Activated naive CD8-positive, alpha-beta T cell treated with anti-CD3 and anti-CD28 coated beads for 36 hours (primary cell): ENCODE measurements at places on chromosomes 4 and X. TPM values are rescaled to one million over a fixed set of nuclear protein-coding genes. Genes with fewer than 3 reads are reported as not detected.

DNA sequence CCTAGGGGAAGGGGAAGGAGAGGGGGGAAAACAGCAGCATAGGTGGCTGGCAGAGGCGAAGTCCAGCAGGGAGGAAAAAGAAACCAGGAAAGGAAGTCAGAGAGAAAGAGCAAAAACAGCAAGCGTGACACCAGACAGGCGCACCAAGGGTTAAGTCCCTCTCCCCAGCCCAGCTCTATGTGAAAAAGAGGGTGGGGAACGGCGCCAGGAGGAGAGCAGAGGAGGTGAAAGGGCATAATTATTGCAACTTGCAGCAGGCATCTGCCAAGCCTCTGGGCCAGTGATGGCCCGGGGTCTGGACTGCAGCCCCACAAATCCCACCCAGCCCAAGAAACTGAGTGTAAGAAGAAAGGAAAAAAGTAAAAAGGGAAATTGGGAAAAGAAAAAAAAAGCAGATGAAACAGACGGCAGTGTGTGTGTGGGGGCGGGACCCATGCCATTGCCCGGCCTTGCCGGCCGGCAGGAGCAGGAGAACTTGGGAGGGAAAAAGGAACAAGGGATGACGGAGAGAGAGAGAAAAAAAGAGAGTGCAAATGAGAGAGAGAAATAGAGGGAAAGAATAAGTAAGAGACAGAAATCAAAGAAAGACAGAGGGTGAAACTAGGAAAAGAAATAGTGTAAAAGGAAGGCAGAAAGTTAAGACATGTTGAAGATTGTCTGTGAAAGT lies 14.1 kb upstream of the RHOXF2 start:
- H3K4me1 ChIP-seq: peaks cover 25% of the 10 kb centered on the region
- H3K4me3 ChIP-seq: peak overlapping the region; percentile 40
- peaks cover 7% of the 10 kb centered on the region for H3K36me3 ChIP-seq
- H3K27ac ChIP-seq: peak overlapping the region; percentile 51
- H3K27me3 ChIP-seq: no peaks in the 10 kb centered on the region

- no peaks in the 10 kb centered on the region for H3K4me1 ChIP-seq
- H3K36me3 ChIP-seq: no peaks in the 10 kb centered on the region
- no peaks in the 10 kb centered on the region for H3K27me3 ChIP-seq
- DNase-seq: no peak
These were observed 52.7 kb upstream of the MAMLD1 start for GRCh38 chrX:150310417-150310816.

GRCh38 chr4:184053434-184053833 lies 148.3 kb downstream of the STOX2 start:
- H3K4me3 ChIP-seq: no peak overlapping the region
- H3K4me1 ChIP-seq: no peaks in the 10 kb centered on the region
- H3K36me3 ChIP-seq: no peaks in the 10 kb centered on the region
- no peak for DNase-seq

DNA sequence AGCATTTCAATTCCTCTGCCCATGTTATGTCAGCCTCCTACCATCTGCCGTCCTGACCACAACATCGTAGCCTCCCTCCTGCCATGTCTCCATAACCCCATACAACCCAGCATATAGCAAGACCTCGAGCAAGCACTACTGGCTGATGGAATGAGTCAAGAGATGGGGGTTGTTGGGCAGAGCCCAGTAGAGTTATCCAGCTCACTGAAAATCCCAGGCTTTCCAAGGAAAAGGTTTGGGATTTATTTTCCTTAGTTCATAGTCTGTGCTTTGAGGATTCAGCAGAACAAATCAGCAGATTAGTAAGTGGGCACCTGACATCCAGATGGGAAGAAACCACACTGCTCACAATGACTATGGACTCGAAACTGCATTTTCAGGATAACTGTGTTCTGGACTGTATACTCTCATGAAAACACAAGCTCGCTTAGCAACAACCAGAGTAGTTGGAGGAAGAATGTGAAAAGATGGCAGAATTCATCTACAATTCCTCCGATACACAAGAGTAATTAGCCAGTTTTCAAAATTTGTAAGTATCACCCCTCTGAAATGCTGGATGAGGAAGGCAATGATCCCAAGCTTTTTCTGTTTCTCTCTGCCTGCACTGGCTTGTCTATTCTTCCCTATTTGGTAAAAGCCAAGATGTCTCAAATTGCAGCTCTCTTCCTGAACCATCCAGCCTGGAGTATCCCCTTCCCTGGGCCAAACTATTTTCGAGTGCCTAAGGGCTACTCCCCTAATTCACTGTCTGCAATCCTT lies 186.2 kb upstream of the TBL1X start:
- peak overlapping the region; percentile 5 for H3K4me3 ChIP-seq
- no peak for DNase-seq
- H3K4me1 ChIP-seq: peaks cover 25% of the 10 kb centered on the region
- no peaks in the 10 kb centered on the region for H3K36me3 ChIP-seq
- peak overlapping the region; percentile 57 for H3K27ac ChIP-seq
- H3K27me3 ChIP-seq: no peaks in the 10 kb centered on the region

DNA sequence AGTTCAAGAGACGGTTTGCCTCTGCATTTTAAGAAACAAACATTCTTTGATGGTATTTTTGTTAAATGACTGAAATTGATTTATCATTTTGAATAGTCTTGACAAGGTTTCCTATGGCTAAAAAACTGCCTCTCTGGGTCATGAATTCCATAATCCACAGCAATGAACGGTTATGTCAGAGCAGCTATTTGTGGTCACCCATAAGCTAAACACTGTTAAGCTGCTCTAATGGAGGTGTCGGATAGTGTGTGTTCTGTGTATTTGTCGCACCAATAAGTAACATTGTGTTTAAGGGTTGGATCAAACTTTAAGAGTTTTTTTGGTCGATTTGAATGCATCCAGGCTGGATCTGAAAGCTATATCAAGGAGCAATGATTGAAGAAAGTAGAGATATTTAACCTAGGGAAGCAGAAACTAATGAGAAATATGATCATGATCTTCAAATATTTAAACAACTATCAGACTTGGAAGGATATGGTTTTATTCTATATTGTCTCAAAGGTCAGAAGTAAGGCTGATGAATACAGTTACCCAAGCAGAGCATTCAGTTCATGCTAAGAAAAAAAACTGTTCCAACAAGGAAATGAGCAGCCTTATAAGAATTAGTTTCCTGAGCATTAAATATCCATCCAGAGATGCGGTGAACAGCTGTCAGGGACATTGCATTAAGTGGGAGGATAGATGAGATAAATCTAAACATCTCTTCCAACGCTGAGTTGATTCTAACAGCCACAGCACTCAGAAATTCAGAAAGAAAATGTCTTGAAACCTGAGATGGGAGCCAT lies 232.3 kb upstream of the RPS6KA3 start:
- H3K27ac ChIP-seq: no peak overlapping the region
- no peak for DNase-seq
- H3K4me3 ChIP-seq: no peak overlapping the region
- peaks cover 18% of the 10 kb centered on the region for H3K4me1 ChIP-seq
- H3K36me3 ChIP-seq: no peaks in the 10 kb centered on the region

- no peak overlapping the region for H3K4me3 ChIP-seq
- peaks cover 3% of the 10 kb centered on the region for H3K4me1 ChIP-seq
- peaks cover 56% of the 10 kb centered on the region for H3K36me3 ChIP-seq
- no peak for DNase-seq
- no peak overlapping the region for H3K27ac ChIP-seq
These were observed 485.3 kb downstream of the IL15 start for GRCh38 chr4:142121448-142122350.

DNA sequence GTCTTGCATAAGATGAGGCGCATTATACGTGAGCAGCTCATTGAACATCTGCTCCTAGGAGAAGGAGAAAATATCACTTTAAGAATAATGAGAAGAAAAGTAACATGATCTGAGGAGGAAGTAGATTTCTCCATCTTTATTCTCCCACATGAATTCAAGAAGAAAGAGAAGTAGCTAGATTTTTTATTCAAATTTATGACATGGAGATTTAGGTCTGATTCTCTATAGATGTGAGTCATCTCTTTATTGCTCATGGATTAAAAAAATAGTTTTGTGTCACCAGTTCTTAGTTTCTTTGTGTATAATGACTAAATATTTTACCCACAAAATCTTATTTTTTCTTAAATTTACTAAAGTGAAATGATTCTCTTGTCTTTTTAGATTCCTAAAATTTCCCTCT lies 40.4 kb downstream of the HPGDS start:
- H3K4me1 ChIP-seq: no peaks in the 10 kb centered on the region
- H3K4me3 ChIP-seq: no peak overlapping the region
- H3K27ac ChIP-seq: no peak overlapping the region
- DNase-seq: no peak

GRCh38 chr4:73406548-73406875 lies 2.4 kb downstream of the ALB start:
- no peak overlapping the region for H3K4me3 ChIP-seq
- no peaks in the 10 kb centered on the region for H3K27me3 ChIP-seq
- no peaks in the 10 kb centered on the region for H3K36me3 ChIP-seq
- no peak for DNase-seq
- no peaks in the 10 kb centered on the region for H3K4me1 ChIP-seq
- no peak overlapping the region for H3K27ac ChIP-seq

PLS3 gene
- total RNA-seq: 2.6 TPM
